ENCODE measurements at places on chromosomes 4 and X.

- no peak for DNase-seq
Measured at GRCh38 chr4:151561551-151562256, 152.7 kb downstream of the FHIP1A start.

DNA sequence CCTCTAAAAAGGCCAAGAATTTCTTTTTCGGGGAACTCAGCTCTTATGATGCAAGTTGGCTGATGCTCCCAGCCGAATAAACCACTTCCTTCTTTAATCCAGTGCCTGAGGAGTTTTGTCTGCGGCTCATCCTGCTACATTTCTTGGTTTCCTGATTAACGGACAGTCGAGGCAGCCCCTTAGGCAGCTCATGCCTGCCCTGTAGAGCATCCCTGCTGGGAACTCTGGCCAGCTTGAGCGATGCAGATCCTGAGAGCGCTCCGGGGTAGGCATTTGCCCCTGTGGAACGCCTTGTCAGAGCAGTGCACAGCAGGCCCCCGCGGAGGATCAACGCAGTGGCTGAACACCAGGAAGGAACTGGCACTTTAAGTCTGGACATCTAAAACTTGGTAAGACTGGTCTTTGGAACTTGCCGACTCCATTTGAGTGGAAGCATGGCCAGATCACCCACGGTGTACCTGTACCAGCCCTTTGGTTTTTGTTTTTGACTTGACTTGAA is 3.1 kb downstream of the CT45A10 start:
- no peak for DNase-seq

- no peak for DNase-seq
Measured at GRCh38 chr4:104365618-104366017, 129.1 kb downstream of the CXXC4 start.

GRCh38 chrX:69305333-69306062 is 140.2 kb upstream of the PJA1 start:
- no peak for DNase-seq

GRCh38 chrX:8955511-8955910 is 78.4 kb downstream of the FAM9B start:
- no peak for DNase-seq

DNA sequence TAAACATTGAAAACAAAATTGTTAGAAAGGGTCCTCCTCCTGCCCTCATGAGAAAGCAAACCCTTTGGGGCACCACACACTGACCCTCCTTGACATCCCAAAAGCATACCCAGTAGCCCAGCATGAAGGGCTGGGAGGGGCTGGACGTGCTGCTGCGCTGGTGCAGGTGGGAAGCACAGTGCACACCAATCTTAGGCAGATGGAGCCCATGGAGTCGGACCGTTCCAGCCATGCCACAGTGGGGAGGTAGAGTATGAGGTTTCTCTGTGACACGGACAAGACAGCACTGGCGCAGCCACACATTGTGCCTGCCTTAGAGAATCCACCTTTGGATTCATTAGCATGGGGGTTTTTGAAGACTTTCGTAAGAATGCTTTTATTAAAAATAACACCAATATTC is 544.2 kb upstream of the FRG1 start:
- DNase-seq, result no peak

DNA sequence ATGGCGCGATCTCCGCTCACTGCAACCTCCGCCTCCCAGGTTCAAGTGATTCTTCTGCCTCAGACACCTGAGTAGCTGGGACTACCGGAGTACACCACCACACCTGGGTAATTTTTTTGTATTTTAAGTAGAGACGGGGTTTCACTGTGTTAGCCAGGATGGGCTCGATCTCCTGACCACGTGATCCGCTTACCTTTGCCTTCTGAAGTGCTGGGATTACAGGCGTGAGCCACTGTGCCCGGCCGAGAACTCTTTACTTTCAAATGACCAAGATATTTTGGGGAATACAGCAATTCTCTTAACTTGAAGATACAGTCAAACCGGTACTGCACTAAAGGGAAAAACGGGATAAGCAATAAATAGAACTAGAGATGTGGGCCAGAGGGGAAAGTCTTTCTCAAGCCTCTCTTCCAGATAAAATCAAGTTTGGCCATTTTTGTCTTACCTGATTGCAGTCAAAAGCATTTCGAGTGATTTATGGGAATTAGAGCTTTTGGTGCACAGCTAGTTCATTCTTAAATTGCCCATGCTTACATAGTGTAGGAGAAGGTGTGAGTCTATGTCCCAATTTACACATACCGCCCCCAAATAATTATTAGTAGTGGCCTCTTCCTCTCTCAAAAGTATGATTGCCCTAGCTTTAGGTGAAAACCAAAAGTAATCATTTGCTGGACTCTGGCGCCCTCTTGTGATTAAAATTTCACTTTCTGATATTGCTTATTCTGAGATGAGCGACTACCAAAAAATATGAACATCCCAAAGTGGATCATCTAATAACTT is 53.2 kb upstream of the ABCG2 start:
- DNase-seq, result peak; percentile 30

- no peak for DNase-seq
Measured at GRCh38 chrX:23756165-23756564, 13.1 kb upstream of the ACOT9 start.

- DNase-seq, result no peak
Measured at GRCh38 chrX:24828147-24828546, 134.4 kb downstream of the POLA1 start.

GRCh38 chrX:477441-478012 is 90.8 kb upstream of the PPP2R3B start:
- DNase-seq, result no peak

GRCh38 chr4:188305690-188306089 is 166.4 kb downstream of the TRIML1 start:
- no peak for DNase-seq

DNA sequence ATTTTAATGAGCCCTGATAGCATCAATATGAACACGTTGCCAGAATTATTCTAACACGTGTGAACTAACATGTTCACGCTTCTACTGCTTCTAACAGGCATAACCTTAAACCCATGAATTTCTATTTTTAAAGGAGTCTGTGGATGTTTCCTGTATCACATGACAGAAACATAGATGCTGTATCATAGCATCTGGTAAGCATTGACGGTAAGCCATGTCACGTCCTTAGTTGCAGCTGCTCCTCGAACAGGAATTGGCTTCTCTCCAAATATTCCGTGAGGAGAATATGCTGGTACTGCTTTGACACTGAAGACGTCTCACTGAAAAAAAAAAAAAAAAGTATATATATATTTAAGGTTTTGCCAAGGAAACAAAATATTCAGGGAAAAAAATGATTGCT is 105.1 kb upstream of the MXRA5 start:
- DNase-seq, result no peak

DNA sequence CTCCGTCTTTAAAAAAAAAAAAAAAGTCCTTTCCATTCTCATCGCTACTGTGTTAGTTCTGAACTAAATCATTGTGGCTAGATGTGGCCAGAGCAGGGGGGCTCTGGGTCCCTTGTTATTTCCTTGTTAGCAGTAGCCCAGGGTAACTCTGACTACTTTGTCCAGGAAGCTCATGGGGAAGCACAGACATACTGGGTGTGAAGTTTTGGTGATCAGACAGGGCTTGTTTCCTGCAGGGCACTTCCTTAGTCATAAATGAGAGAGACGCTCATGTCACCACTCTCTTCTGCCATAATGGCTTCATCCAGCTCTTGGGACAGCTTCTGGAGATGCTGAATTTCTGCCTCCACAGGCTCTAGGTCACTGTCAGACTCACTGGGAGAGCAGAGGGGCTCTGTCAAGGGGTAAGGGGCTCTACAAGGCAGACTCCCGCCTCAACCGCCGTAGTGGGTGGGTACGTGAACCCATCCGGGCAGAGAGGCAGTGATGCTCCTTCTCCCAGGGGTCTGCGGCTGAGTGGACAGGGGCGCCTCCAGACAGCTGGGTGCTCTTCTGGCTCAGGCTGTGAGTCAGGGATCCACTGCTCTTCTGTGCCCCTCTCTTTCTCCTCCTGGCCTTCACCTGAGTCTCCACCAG is 12.9 kb downstream of the STIM2 start:
- no peak for DNase-seq

DNA sequence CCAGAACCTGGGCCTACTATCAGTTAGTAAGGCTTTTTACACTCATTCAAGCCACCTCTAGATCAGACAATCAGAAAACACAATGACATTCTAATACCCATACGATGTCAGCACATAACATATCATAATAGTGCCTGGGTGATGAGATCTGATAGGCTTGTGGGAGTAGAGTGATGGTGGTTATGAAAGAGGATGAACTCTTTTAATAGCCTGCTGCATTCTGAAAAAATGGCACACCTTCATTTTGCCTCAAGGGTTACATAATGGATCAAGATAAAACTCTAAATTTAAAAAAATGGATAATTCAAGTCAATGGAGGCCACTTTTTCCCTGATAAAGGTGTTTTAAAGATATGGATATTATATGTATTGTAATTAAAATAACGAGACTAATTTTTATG is 215.6 kb downstream of the MAML3 start:
- no peak for DNase-seq

DNA sequence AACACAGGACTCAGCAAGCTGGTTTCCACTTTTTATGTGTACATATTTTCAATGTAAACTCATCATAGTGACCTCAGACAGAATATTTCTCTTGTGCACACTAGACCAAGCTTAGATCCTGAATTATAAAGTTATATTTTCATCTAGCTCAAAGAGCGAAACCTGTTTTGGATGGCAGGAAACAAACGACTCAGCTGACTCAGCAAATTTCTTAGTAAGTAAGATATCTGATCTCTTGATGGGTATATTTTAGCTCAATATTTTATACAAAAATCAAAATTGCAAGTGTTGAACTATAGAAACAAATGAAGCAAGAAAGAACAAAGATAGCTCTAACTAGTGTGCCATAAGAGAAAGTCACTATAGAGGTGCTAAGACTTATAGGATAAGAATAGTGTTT is 1114.5 kb downstream of the STPG2 start:
- no peak for DNase-seq

DNA sequence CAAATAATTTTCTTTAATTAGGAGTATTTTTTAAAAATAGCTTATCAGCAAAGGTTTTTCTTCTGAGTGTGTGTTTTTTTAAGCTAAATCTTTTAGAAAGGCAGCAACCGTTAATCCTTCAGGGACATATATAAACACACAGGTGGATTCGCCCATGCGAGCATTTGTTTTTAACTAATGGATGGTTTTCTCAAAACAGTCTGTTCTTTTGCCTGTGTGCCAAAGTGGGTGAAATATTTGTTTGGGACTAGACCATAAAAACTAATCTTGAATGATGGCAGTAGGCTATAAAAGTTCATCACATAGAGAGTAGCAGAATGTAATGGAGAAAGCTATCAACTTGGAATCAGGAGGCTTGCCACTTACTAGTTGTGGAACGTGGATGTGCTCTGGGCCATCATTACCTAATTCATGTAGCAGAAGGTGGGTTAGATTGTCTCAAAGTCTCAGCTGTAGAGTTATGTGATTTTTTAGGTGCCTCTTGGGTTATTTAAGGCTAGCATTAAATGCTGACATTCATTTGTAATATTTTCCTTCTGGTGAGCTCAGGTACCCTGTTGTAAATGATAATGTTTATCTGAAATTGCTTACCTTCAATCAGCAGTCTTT is 7.4 kb upstream of the TAPT1 start:
- DNase-seq, result no peak

DNA sequence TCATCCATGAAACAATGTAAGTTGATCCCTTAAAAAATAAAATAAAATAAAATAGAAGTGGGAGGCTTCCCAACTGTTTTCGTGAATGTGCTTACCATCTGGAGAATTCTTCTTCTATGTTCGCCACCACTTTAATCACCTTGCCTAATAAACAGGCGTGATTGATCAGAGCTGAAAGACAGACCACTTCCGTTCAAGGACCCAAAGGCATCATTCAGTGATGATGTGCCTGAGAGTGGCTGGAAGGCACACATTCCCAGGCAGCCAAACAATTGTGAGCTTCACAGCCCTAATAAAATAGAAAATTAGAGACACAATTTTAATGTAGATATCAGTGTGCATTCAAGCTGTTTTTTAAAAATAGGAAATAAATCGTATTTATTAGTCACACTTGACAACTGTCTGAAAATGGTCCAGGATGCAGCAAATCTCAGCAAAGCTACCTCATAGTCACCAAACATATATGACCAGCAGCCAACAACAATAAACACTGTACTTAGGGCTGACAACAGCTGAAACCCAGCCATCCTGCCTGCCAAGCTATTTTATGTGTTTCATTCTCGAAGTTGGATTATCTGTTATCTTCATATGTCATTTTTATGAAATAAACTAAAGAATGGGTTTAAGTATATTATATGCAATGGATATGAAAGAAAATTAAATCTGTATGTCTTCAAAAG is 163.2 kb upstream of the FAM9B start:
- no peak for DNase-seq

DNA sequence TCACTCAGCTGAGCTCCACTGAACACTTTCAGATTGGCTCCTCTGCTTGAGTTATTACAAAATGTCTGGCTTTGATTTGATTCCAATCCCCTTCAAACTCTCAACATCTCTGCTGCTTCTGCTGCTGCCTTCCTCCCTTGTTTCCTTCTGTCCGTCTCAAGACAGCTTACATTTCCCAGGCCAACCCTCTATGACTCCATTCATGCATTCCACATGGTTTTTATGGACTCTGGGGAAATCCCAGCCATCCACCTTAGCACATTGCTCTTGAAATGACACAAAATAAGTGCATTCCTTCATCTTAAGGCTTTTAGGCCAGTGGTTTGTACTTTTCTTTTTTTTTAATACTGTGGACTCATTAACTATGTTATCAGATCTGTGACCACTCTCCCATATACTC is 68.5 kb upstream of the TMEM164 start:
- DNase-seq, result no peak

DNA sequence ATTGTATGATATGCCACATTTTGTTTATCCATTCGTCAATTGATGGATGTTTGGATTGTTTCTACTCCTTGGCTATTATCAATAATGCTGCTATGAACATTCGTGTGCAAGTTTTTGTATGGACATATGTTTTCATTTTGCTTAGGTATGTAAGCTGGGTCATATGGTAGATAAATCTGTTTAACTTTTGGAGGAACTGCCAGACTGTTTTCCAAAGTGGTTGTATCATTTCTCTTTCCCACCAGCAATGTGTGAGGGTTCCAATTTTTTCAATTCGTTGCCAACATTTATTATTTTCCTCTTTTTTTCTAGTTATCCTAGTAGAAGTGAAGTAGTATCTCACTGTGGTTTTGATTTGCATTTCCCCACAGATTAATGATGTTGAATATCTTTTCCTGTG is 71.8 kb downstream of the DIAPH2 start:
- no peak for DNase-seq

- no peak for DNase-seq
Measured at GRCh38 chr4:3793545-3793944, 27.4 kb downstream of the ADRA2C start.

GRCh38 chr4:102734591-102735385 is 26.0 kb downstream of the MANBA start:
- no peak for DNase-seq

DNA sequence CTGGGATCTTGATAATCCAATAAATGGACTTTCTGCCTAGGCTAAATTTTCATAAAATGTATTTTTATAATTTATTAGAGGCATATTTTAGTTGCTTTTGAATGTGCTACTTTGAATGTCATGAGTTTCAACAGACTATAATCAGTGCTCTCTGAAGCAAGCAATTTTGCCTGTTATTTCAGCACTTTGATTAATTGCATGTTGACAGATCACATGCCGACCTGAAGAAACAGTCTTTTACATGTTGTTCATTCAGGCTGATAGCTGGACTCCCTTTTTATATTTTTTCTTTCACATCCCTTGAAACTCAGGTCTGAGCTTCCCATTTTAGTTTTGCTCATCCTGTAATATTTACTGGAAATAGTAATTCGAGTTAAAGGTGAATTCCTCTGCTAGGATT is 341.0 kb downstream of the NAP1L3 start:
- DNase-seq, result no peak

GRCh38 chr4:150078579-150079080 is 385 bp downstream of the DCLK2 start:
- no peak for DNase-seq

GRCh38 chrX:22093550-22093949 is 61.4 kb downstream of the PHEX start:
- DNase-seq, result no peak
